AG10803 (cell line): ENCODE measurements at places on chromosomes 3 and 15.
A peak's percentile ranks its signal among the peaks of the same experiment; 100 is the strongest.

GRCh38 chr3:130659911-130660310 is 86.7 kb downstream of the PIK3R4 start:
- peak; percentile 25 for DNase-seq

DNA sequence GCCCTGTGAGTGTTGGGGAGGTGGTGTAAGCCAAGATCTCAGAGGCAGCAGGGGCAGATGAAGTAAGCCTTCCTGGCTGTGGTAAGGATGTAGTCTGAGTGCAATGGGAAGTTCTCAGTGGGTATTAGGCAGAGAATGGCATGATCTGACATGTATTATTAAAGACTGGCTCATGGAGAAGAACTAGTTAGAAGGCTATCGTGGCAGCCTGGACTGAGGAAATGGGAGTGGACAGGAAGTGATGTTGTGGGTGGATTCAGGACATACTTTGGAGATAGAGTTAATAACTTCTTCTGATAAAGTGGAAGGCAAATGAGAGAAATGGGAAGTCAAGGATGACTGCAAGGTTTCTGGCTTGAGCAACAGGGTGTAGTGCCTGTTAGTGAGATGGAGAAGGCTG is 250.9 kb upstream of the CFAP20DC start:
- DNase-seq, result no peak

GRCh38 chr15:60328852-60329443 is 68.8 kb downstream of the ANXA2 start:
- peak; percentile 41 for DNase-seq

- no peak for DNase-seq
These were observed 656.0 kb downstream of the MCTP2 start for GRCh38 chr15:94887391-94887790.

DNA sequence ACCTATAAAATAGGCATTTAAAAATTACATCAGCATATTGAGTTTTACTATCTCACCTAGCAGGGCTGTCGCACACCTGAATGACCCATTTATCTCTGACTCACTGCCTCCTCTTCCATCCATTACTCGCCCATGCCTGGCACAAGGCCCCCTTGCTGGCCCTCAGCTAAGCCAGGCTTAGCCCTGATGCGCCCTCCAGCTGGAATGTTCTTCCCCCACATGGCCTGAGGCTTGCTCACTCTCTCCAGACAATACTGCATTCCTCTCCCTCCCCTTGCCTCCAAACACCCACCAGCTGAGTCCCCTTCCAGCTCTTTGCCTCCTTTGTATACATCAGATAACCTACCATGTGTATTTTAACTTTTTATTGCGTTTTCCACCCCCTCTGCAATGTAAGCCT is 7.2 kb downstream of the SH3BP5 start:
- peak; percentile 76 for DNase-seq

GRCh38 chr15:87758794-87759418 is 497.6 kb downstream of the NTRK3 start:
- no peak for DNase-seq

DNA sequence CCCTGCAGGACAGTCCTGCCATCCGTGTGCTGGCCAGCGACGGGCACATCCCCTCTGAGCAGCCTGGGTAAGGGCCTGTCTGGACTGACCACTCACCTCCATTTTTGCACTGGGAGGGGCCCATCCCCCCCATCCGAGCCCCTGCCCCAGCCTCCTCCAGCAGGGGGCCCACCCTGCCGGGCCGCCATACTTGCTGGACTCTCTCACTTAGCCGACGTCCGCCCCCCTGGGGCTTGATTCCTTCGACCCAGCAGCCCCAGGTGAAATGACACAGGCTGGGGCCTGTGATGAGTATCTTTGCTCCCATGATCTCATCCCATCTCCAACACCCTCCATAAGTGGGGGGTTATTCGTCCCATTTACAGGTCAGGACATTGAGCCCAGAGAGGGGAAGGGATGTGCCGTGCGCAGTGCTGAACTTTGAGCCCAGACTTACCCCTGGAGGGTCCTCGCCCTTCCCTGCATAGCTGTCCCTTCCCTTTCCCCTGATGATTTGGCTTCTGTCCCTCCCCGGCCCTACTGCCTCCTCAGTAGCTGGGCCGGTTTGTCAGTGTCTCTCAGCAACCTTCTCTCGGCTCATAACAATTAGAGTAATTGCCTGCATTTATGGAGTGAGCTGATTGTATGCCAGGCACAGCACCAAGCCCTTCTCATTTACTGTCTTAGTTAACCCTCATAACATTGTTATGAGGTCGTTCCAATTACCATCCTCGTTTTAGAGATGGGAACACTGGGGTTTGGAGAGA is 4.2 kb downstream of the LMAN1L start:
- DNase-seq, result no peak

DNA sequence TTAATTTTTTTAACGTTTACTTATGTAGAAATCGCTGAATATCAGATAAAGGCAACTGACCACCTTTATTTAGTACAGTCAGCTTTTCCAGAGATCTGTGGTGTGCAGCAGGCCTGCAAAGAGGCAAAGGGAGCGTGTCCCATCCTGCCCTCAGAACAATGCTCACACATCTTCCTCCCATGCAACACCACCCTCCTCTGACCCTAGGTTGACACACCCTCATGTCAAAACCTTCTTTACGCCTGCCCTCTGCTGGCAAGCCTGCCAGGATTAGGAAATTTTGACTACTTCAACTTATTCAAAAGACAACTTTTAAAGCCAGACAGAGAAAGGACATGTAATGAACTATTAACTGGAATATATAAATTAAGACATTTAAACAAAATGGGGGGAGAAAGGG is 513.7 kb downstream of the FOXP1 start:
- peak; percentile 45 for DNase-seq

DNA sequence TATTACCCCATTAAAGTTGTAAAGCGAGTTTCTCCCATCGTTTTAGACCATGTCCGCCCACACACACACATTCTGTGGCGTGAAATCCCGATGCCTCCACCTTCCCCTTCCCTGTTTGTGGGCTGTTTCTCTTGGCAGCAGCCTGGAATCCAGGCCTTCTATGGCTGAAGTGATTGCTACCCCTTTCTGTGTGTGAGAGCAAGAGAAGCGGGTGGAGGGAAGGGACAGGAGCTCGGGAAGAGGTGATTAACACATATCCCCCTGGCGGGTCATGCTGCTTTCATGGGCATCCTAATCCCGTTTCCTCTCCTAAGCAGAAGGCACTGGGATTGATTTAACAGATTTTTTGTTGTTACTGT is 283.8 kb upstream of the RGMA start:
- no peak for DNase-seq

- DNase-seq, result no peak
These were observed 39.9 kb downstream of the GATM start for GRCh38 chr15:45338417-45338816.
